ENCODE measurements at places on chromosomes 4 and X.

- DNase-seq, result peak; percentile 74
These were observed 144.4 kb downstream of the GLRA2 start for GRCh38 chrX:14673764-14674163.

- no peak for DNase-seq
These were observed 314.5 kb upstream of the RASGEF1B start for GRCh38 chr4:81786063-81786763.

DNA sequence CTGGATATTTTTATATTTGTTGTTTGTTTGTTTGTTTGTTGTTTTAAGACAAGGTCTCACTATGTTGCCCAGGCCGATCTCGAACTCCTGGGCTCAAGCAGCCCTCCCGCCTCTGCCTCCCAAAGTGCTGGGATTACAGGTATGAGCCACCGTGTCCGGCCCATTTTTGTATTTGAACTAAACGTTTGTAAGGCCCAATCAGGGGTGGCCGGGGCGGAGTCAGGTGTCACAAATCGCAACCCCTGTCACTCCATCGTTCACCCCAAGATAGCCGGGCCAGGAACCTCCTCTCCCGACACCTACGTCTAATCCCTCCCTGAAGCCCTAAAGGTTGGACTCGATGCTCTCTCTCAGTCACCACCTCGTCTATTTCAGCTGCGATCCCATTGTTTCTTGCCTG, 722 bp upstream of the EFHC2 start:
- no peak for DNase-seq

DNA sequence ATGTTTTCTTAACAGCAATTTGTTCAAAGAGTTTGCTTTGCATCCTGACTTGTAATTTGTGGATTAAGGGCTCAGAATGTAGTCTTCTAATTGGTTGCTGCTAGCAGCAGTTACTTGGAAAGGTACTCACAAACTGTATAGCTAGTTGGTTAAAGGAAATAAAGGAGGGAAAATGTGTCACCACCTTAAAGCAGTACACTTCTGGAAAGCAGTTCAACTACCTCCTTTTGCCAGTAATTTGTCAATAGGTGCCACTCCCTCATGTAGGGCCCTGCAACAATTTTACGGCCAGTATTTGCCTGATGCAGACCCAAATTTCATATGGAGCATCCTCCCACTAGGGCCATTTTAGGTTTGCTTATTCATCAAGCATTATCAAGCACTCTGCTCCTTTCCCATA, 20.8 kb downstream of the AMOT start:
- DNase-seq, result no peak

DNA sequence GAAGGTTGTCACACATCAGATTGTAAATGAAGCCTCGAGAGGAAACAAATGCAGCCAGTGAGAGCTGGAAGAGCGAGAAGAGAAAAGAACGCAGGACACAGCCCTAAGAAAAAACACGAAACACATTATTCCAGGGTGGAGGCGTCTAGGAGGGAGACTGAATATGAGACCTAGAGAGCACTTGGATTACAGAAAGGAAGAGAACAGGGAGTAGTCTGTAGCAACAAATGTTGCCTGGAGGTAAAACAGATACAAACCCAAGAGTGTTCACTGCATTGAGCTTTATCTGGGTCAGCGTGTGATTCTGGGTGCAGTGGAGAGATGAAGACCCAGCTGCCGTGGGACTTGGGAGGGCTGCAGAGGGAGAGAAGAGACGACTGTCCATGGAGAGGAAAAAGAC, 50.1 kb upstream of the SETD7 start:
- no peak for DNase-seq

- DNase-seq, result no peak
These were observed 30.8 kb upstream of the AFAP1 start for GRCh38 chr4:7970361-7970946.

- DNase-seq, result peak; percentile 4
These were observed 73.9 kb downstream of the HDAC8 start for GRCh38 chrX:72498782-72499181.

DNA sequence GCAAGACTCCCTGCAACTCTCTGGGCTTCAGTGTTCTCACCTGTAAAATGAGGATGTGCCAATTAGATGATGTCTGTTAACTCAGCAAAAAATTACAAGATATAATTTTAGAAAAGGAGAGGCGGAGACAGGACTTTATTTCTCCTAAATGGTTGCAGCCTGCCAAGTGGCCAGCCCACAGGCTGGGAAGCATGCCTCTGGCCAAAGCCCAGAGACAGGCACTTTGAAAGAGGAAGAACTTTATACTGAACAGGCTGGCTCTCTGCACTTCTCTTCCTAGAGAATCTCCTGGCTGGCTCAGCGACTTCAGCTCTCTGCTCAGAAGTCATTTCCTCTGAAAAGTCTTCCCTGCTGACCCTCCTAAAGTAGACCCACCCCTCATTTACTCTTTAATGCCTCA, 3.7 kb downstream of the PRDM5 start:
- no peak for DNase-seq

GRCh38 chr4:182748283-182748682, 168.9 kb downstream of the DCTD start:
- no peak for DNase-seq

DNA sequence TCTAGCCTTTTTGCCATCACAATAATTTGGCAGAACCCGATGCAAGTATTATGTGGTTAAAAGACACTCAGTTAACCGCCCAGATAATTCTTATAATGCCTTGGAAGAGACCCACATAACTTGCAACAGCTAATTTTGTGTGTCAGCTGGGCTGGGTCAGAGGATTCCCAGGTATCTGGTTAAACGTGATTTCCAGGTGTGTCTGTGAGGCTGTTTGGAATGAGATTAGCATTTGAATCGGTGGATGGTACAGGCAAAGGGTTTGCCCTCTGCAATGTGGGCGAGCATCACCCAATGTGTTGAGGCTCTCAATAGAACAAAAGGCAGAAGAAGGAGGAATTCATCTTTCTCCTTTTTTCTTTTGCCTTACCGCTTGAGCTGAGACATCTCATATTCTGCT, 314.2 kb upstream of the PUDP start:
- DNase-seq, result no peak

- no peak for DNase-seq
These were observed 924 bp upstream of the IRAK1 start for GRCh38 chrX:154020536-154021115.

- DNase-seq, result no peak
These were observed 62.1 kb upstream of the AP1S2 start for GRCh38 chrX:15916704-15917084.

DNA sequence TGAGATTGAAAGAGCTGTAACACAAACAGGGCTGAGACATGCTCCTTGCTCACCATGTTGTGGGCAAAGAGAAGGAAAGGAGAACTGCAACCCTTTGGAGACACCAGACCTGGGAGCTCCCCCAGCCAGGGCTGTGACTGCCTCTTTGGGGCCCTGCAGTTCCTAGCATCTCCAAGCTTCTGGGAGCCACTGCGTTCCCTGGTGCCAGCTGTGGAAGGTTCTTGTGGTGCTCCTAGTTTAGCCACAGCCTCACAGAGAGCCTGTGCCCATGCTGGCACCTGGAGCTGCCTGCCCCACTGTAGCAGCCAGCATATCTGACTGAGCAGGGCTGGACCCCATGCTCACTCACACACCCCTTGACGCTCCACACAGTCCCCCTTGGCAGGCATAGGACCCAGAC, 141.7 kb downstream of the PDHA2 start:
- no peak for DNase-seq

DNA sequence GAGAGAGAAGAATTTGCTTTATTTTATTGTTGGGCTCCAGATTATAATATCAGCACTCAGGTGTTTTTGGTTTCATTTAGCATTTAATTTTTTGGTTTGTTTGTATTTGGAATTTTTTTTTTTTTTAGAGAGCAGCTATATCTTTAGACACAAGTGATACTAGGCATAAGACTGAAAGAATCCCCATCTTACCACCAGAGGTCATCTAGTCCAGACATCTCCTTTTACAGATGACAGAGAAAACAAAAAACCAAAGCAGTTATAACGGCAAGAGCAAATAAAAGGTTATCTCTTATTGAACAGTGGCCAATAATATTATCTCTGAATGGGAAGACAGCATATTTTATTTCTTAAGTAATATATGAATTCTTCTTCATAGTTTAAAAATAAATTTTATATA, 22.8 kb downstream of the USP38 start:
- DNase-seq, result peak; percentile 8

- no peak for DNase-seq
These were observed 451.8 kb upstream of the PCDH7 start for GRCh38 chr4:30268370-30268769.

DNA sequence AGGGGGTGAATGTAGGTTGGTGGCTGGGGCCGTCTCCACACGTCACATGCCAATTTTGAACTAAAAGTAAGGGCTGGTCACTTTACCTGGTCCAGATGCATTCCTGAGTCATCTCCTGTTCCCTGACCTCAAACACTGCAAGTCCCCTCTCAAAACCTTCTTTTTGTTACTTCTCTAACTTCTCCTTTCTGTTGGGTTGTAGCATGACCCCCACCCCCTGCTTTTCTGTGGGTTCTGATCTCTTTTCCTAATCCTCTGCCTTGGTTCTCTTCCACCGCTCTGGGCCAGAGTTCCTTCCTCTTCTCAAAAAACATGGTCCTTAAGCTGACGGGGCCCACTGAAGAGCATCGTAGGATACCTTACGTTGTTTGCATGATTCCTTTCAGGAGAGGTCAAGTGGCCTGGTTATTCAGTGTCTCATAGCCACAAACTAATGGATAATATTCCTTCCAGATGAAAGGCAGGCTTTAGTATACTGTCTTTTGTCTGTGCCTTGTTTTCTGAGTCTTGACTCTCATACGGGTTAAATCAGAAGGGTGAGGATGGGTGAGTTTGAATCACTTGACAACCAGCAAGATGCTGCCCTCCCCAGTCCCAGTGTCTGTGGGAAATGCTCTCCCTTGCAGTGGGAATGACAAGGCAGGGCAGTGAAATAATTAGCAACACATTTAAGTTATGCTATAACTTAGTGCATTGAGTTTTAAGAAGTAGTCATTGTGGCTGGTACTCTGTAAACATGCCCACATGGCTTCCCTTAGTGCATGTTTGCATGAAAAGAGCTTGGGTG, 15.1 kb downstream of the SMS start:
- DNase-seq, result no peak

- no peak for DNase-seq
These were observed 549.8 kb upstream of the LCORL start for GRCh38 chr4:18571301-18571761.

- DNase-seq, result no peak
These were observed 2.2 kb downstream of the PWWP3B start for GRCh38 chrX:106170318-106170717.

DNA sequence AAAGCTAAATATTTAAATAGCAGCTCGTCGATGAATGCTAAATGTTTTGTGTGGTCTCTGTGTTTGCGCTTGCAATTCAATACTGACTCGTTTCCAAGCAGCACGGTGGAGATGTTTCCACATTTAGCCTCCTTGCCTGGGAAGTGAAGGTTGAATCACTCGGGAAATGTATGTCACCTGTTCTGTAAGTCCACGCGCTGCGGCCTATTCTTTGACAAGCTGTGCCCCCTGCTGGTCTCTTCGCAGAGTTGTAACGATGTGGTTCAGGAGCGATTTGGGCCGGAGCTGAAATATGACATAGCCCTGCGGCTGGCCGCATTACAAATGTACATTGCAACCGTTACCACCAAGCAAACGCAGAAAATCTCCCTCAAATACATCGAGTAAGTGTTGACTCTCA, 89.6 kb upstream of the PRPS2 start:
- DNase-seq, result peak; percentile 14

DNA sequence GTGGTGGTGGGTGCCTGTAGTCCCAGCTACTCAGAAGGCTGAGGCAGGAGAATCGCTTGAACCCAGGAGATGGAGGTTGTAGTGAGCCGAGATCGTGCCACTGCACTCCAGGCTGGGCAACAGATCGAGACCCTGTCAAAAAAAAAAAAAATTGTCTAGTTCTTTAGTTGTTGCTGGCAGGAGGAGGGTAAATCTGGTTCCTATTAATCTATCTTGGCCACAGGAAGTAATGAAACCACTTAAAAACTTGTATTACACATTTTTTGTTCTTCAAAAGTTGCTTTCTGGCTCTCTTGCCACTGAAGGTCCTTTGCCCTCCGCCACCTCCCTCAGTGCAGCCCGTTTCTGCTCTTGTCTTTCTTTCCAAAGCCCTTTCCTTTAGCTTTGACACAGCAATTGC, 102.9 kb upstream of the ARSJ start:
- no peak for DNase-seq

DNA sequence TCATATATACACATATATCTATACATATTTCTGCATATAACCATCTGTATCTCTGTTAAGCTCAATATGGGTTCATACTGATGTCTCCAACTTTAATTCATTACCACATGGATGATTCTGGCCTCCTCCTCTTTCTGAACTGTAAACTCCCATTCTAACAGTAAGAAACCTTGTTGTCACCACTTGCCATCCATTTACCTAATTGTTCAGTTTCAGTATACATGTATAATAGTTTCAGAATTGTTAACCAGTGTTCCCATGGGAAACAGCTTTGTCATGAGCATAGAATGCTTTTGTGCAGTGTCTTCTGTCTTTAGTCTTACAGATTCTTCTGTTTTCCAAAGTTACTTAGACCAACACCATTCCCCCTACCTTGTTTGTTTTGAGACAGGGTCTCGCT, 35.9 kb downstream of the SLC9A6 start:
- DNase-seq, result no peak

GRCh38 chr4:1082215-1083182, 30.9 kb downstream of the RNF212 start:
- DNase-seq, result peak; percentile 9

DNA sequence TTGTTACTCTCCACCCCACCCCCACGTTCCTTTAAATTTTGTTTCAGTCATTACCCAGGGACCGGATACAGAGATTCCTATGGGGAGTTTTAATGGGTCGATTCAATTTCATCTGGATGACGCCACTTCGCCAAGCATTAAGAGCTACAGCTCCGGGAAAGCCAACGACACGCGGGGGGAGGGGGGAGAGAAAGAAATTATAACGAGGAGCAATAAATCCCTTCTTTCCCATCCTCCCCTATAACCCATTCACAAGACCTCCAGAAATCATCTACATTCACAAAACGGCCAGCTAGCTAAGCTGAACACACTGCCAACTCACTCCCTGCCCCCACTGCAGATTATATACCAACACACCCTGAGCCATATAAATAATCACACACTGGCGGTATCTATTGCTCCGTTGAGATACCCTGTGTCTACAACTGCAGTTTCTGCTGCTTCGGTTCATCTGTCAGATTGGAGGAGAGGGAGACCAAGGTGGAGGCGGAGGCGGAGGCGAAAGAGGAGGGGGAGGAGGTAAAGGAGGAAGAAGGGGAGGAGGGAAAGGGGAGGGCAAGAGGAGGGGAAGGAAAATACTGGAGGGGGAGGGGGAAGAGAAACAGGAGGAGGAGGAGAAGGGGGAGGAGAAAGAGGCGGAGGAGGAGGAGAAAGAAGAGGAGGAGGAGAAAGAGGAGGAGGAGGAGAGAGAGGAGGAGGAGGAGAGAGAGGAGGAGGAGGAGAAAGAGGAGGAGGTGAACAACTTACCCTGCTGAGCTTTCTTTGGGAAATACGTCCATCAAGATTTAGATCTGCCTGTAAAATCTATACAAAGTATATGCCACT, 113.9 kb upstream of the VAMP7 start:
- peak; percentile 76 for DNase-seq

Data from fibroblast of skin of left quadriceps (primary cell).